ENCODE measurements at places on chromosomes 5 and 9.

DNA sequence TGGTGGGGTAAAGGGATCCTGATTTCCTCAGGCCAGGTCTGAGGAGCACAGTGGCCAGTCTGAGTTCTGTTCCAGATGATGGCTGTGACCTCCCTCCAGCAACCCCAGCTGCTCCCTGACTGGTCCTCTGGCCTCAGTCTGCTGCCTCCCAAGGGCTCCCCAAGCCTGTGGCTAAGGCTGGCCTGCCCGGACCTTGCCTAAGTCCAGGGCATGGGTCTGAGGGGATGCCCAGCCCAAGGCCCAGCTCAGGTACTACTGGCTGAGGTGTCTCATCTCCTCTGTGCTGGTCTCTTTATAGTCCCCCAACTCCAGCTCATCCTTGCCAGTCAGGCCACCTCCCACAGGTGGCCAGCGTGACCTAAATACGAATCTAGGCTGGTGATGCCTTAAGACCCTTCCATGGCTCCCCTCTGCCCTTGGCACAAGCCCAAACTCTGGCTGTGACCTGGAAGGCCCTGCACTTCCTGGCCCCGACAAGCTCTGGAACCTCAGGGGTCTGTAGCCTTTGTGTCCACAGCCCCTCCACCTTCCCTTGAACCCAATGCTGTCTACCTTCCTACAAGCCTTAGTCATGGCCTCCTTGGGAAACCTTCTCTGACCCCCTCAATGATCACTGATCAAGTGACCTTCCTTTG lies 9.8 kb downstream of the KIF12 start:
- no peak for DNase-seq

DNA sequence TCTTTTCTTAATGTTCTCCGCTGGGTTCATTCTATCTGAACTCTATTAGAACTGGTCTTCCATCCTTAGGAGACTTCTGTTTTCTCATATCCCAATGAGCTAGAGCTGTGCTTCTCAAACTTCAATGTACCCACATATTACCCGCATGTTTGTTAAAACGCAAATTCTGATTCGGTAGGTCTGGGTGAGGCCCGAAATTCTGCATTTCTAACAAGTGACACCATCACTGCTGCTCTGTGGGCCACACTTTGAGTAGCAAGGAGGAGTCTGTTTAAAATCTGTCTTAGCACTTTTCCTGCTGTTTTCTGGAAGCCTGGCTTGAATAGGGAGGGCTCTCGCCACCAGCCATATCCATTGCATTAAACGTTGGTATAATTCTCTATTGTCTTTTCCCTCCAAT lies 151.9 kb upstream of the CLINT1 start:
- no peak for DNase-seq

GRCh38 chr9:72592502-72593403 lies 71.3 kb downstream of the TMC1 start:
- DNase-seq, result peak; percentile 69

DNA sequence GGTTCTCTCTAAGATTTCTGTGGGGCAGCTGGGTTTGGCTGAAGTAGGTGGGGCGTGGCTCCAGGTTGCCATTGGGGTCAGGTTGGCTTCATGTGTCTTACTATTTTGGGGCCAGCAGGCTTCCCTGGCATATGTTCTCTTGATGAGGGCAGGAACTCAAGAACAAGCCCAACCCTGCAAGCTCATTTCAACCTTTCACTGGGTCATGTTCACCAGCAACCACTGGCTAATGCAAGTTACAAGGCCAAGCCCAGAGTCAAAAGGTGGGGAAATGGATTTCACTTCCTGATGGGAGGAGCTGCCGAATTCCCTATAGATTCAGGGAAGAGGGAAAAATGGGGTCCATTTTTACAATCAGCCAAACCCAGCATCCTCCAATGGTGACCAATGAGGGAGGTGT lies 34.0 kb upstream of the HAND1 start:
- DNase-seq, result no peak

- DNase-seq, result no peak
Observed at GRCh38 chr9:104915753-104916152, 12.2 kb downstream of the ABCA1 start.

DNA sequence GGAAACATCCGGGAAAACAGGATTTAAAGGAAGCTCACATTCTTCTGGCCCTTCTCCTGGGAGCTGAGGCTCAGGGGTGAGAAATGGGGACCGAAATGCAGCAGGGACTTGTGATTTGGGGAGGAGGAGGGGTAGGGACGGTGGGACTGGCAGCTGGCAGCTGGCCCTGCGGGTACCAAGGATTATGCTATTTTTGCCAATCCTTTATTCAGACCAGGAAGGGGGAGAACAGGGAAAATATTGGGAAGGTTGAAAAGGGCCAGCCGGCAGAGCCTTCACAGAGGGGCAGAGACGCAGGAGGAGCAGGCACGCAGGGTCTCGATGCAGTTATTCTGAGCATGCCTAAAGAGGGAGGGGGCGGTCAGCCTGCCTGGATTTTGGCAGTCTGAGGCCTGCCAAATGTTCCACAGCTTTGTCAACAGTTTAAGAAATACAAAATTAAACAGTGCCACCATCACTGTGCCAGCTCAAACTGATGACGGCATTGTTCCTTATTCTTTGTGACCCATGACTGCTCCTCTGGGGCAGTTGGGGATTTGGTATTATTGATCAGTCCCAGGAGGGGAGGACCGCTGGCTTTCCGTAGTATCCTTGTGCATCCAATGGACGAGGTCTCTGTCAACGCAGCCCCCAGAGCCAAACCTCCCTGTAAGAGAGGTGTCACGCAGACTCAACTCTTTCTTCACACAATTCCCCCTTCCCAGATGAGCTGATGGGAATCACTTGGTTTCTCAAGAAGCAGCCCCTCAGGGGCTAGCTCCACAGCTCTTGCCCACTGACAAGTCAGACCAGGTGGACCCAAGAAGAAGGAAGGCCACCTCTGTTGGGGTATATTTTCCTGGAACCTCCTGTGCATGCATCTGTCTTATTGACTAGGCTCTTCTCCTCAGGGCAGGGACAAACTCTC lies 553.3 kb downstream of the BNC2 start:
- no peak for DNase-seq

- DNase-seq, result no peak
Observed at GRCh38 chr9:135060461-135061116, 26.9 kb upstream of the OLFM1 start.

- no peak for DNase-seq
Observed at GRCh38 chr9:2473681-2474080, 147.9 kb upstream of the VLDLR start.

GRCh38 chr5:167947306-167947705 lies 344.1 kb upstream of the WWC1 start:
- peak; percentile 21 for DNase-seq
